ENCODE measurements at places on chromosomes 1 and 21.

DNA sequence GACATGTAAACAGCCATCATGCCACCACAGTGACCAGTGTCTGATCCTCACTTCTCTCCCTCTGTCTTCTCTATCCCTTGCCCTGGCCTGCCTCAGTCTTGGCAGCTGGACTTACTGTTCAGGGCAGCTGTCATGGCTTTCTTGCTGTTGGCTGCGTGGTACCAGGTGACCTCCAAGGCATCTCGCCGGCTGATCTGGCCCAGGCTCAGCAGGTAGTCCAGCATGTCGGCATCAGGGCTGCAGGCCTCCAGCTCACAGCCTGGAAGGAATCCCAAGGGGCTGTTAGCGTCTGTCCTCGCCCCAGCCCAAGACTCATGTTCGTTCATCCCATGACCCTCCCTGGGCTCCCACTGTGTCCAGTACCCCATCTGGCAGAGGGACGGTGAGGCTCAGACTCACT is 3.6 kb downstream of the FAM151A start:
- no peak for DNase-seq

DNA sequence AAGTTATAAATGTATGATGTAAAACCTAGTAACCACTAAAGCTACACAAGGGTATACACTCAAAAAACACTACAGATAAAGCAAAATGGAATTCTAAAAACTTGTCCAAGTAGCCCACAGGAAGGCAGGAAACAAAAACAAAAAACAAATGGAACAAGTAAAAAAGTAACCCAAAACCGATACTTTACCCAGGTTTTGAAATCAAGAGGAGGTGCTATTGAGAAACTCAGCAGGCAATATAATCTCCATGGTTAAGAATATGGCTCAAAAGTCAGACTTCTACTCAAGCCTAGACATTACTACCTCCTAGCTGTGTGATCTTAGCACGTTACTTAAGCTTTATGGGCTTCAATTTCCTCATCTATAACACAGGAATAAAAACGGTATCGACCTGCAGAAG is 13.3 kb downstream of the RBBP5 start:
- DNase-seq = no peak

- no peak for DNase-seq
Observed at GRCh38 chr1:114023377-114023776, 44.1 kb downstream of the OLFML3 start.

DNA sequence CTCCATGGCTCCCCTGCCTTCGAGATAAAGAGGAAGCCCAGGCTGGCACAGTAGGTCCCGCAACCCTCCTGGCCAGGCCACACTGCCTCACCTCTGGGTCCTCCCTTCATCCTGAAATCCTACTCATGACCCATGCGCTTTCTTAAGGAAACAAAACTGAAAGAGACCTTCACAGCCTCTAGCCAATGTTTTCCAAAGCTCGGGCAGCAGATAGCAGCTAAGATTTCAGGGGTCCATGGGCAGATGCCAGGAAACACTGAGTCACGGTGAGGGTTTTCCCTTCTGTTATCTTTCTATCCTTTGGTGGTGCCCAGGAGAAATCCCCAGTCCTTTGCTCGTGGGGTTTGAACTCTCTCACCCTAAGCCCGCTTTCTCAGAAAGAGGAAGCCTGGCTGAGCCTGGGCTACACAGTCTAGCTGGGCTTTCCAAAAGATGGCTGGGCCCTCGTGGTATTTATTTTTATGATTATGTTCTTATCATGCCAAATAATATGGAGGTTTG is 26.6 kb downstream of the TTC39A start:
- DNase-seq = no peak

DNA sequence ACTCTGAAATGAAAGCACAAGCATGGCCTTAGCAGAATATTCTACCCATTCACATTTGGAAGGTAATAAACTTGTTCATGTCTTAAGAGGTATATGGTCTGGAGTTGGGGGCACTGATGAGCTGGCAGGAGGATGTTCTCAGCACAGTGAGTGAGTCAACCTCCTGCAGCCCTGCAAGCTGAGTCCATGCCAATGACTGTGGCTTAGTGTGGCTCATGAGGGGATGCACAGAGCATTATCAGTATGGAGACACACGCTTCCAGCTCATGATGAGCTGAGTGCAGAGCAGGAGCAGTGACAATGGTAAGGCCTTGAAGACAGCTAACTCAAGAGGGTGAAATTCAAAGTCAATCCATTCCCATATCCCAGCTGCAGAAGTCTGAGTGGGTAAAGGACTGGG is 102.3 kb downstream of the TNFSF18 start:
- no peak for DNase-seq

DNA sequence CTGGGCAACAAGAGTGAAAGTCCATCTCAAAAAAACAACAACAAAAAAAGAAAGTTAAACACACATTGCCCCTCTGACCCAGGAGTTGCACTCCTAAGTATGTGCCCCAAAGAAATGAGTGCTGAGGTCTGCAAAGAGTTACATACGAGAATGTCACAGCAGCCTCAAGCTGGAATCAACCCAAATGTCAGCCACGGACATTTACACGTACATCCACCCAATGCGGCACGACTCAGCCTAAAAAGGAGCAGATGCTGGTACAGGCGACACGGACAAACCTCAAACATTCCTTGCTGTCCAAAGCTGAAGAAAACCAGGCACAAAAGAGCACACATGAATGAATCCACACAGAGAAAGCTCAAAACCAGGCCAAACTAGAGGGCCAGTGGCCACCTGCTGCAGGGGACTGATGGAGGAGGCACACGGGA is 46.8 kb upstream of the ECE1 start:
- no peak for DNase-seq

Measured in HepG2 (cell line).